Ascending aorta (tissue), 2 donors: ENCODE measurements at places on chromosomes 11 and 22. TPM values are rescaled to one million over a fixed set of nuclear protein-coding genes. Genes with fewer than 3 reads are reported as not detected.

Gene RTN4RL2
- 0.64 TPM for total RNA-seq

Gene TSPAN32
- total RNA-seq = 1.9 TPM

Gene TLCD5
- total RNA-seq = 8.4 TPM

Gene CSF2RB
- total RNA-seq = 6.0 TPM

Gene CECR2
- total RNA-seq = 1.4 TPM

Gene C11orf97
- not detected for total RNA-seq

Gene MPZL2
- 53.0 TPM for total RNA-seq

DNA sequence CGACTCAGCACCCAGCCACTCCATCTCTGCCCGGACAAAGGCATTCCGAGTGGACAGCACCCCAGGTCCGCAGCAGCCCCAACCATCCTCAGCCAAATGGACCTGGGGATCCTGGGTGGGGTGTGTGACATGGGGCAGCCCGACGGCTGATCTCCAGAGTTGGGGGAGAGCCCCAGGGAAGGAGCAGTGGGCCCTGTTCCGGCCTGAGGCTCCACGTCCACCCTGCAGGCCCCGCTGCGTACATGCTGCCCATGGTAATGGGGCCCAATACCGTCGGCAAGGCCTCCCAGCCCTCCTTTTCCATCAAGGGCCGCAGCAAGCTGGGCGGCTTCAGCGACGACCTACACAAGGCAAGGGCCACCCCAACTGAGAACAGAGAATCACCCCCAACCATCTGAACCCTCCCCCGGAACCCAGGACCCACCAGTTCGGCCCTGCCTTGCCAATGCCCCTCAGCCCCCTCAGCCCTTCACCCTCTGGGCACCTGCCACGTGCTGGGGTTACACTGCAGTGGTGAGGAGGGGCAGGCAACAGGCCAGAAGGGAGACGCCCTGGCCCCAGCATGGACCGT, 5.4 kb downstream of the SCGB1C1 start:
- H3K27ac ChIP-seq = no peak overlapping the region
- H3K4me3 ChIP-seq = no peak overlapping the region
- H3K36me3 ChIP-seq = no peaks in the 10 kb centered on the region
- DNase-seq = no peak
- no peaks in the 10 kb centered on the region for H3K27me3 ChIP-seq

DNA sequence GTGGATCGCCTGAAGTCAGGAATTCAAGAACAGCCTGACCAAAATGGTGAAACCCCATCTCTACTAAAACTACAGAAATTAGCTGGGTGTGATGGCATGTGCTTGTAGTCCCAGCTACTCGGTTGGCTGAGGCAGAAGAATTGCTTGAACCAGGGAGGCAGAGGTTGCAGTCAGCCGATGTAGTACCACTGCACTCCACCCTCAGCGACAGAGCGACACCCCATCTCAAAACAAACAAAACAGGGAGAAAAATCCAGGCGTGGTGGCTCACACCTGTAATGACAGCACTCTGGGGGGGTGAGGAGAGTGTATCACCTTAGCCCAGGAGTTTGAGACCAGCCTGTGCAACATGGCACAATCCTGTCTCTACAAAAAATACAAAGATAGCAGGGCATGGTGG, 802.3 kb upstream of the ARHGAP42 start:
- no peaks in the 10 kb centered on the region for H3K4me1 ChIP-seq
- no peak overlapping the region for H3K4me3 ChIP-seq
- no peak for DNase-seq
- no peak overlapping the region for H3K27ac ChIP-seq
- H3K27me3 ChIP-seq = no peaks in the 10 kb centered on the region
- H3K36me3 ChIP-seq = no peaks in the 10 kb centered on the region

DNA sequence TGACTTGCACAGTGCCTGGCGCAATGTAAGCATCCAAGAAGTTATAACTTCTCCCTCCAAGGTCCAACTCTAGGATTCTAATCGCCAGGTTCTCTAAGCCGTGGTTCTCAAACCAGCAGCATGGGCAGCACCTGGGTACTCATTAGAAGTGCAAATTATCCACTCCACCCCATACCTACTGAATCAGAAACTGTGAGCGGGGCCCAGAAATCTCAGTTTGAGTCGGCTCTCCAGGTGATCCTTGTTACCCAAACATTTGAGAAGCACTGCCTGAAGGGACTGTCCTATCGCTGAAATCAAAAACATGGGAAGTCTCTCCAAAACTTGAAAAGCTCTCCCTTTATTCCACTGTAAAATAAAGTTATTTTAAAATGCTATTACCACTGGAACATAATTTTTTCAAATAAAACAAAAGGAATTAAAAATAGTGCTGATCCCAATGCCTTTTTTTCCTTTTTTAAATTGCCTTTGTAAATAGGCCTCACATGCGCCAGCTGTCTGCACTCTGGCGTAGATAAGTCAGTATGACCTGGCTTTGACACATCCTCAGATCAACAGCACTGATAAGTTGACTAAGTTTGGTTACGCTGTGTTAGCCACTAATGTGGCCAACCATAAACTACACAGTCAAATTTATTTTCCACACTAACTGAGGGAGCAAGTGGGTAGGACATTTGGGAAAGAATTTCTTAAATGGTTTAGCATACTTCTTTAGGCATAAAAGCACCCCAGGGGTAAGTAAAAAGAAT, 8.4 kb upstream of the CTR9 start:
- H3K27me3 ChIP-seq = no peaks in the 10 kb centered on the region
- no peaks in the 10 kb centered on the region for H3K36me3 ChIP-seq
- no peaks in the 10 kb centered on the region for H3K4me1 ChIP-seq
- no peak overlapping the region for H3K4me3 ChIP-seq
- H3K27ac ChIP-seq = peak overlapping the region; percentile 18

DNA sequence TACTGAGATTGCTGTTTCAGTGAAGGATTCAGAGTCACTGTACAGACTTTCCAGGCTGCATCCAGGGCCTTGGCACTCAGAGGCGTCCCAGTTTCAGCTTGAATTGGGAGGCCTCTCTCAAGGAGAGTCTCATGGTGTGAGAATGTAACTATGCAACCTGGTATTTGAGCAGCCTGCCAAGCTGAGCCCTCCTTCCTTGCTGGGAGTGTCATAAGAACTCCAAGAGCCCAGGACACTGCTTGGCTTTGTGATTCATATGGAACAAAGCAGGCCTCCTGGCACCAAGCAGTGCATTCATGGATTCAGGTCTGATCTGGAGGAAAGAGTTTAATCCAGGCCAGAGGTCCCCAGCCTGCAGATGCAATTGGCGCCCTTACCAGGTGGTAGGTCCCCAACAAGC, 171.7 kb downstream of the DBX1 start:
- no peak overlapping the region for H3K4me3 ChIP-seq
- peaks cover 82% of the 10 kb centered on the region for H3K36me3 ChIP-seq
- H3K27ac ChIP-seq = peak overlapping the region; percentile 58
- H3K27me3 ChIP-seq = no peaks in the 10 kb centered on the region
- peak; percentile 81 for DNase-seq

DNA sequence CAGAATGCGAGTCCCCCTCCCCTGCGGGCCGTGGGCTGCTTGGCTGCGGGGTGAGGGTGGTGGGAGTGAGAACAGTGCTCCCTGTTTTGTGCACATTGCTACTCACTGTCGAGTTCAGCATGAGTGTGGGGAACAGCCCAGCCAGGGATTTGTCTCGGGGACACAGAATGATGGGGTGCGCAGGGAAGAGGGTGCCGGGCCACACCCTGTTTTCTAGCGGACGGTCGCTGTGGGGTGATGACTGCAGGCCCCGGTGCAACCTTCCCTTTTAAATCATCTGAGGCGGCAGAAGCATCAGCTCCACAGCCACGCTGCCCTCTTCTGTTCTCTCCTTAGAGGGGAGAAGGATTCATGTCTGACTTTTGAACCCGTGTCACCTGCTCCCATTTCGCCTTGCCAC, 1051.2 kb downstream of the TBC1D22A start:
- DNase-seq = no peak
- no peaks in the 10 kb centered on the region for H3K27me3 ChIP-seq
- H3K4me3 ChIP-seq = no peak overlapping the region

GRCh38 chr22:31248965-31249958, 37.2 kb downstream of the LIMK2 start:
- no peaks in the 10 kb centered on the region for H3K27me3 ChIP-seq
- DNase-seq = no peak
- peak overlapping the region; percentile 63 for H3K4me3 ChIP-seq
- H3K27ac ChIP-seq = peak overlapping the region; percentile 52

DNA sequence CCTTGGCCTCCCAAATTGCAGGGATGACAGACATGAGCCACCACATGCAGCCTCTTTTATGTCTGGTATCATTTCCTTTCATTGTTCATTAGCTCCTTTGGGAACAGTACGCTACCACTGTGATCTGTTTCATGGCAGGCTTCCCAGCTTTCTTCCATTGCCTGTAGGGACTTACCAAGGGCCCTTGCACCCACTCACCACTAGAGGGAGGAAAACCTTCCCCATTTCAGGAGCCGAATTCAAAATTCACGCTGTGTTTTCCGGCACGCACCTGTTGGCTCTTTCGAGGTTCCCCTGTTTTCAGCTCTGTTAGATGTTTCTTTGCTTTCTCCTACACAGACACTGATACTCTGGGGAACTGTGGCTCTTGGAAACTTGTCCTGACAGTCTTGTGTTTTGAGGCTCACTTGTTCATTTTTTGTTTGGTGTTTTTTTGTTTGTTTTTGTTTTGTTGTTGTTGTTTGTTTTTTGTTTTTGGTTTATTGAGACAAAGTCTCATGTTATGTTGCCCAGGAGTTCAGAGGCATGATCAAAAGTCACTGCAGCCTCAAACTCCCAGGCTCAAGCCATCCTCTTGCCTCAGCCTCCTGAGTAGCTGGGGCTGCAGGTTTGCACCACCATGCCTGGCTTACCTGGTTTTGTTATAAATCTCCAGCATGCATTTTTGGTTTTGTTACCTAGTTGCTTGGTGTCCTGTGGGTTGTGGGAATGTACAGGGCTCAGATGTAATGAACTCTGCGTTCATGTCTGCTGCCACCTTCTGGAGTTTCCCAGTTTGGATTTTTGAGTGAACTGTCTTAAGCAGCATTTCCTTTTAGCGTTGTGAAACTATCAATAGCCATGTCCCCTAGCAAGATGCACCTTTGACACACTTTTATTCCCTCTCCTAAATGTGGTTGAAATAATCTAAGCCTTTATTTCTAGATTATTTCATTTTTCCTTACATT, 2.3 kb downstream of the KRTAP5-11 start:
- no peaks in the 10 kb centered on the region for H3K27me3 ChIP-seq
- no peak overlapping the region for H3K4me3 ChIP-seq
- no peaks in the 10 kb centered on the region for H3K4me1 ChIP-seq
- no peak overlapping the region for H3K27ac ChIP-seq
- H3K36me3 ChIP-seq = no peaks in the 10 kb centered on the region

- no peak overlapping the region for H3K4me3 ChIP-seq
- no peak for DNase-seq
- peaks cover 7% of the 10 kb centered on the region for H3K36me3 ChIP-seq
- H3K27ac ChIP-seq = no peak overlapping the region
- no peaks in the 10 kb centered on the region for H3K4me1 ChIP-seq
These were observed 82.6 kb downstream of the CYP2R1 start for GRCh38 chr11:14809466-14809865.

DNA sequence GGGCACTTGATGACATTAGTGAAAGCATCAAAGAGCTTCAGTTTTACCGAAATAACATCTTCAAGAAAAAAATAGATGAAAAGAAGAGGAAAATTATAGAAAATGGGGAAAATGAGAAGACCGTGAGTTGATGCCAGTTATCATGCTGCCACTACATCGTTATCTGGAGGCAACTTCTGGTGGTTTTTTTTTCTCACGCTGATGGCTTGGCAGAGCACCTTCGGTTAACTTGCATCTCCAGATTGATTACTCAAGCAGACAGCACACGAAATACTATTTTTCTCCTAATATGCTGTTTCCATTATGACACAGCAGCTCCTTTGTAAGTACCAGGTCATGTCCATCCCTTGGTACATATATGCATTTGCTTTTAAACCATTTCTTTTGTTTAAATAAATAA, 10.6 kb downstream of the REXO2 start:
- no peak overlapping the region for H3K4me3 ChIP-seq
- DNase-seq = no peak
- H3K36me3 ChIP-seq = peaks cover 40% of the 10 kb centered on the region
- H3K4me1 ChIP-seq = no peaks in the 10 kb centered on the region

DNA sequence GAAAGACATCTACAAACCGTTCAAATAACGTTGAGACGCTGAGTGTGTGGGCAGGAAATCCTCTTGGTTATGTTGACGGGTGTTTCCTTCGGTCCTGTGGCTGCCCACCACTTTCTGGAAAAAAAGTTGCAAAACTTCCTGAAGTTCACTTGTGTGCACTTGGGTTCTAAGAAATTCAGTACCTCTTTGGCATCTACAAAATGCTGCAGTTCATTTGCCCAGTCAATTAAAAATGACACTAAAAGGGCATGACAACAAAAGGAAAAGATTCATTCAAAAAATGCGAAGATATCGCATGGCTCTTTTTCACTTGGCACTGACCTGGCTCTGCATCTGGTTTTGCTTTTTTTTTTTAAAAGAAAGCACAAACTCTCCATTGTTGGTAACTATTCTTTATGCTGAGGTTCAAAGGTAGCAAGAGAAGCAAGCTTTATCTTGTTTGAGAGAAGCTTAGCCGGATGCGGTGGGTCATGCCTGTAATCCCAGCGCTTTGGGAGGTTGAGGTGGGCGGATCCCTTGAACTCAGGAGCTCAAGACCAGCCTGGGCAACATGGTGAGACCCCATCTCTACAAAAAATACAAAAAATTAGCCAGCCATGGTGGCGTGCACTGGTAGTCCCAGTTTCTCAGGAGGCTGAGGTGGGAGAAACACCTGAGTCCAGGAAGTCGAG, 10.6 kb upstream of the XBP1 start:
- H3K4me1 ChIP-seq = no peaks in the 10 kb centered on the region
- no peaks in the 10 kb centered on the region for H3K36me3 ChIP-seq
- no peaks in the 10 kb centered on the region for H3K27me3 ChIP-seq
- H3K4me3 ChIP-seq = no peak overlapping the region

- no peaks in the 10 kb centered on the region for H3K27me3 ChIP-seq
- no peak for DNase-seq
These were observed 27.7 kb downstream of the LRP4 start for GRCh38 chr11:46890665-46891064.
